Stimulated activated CD8-positive, alpha-beta memory T cell treated with anti-CD3 and anti-CD28 coated beads, Interleukin-7, amount 100 ng/mL, for 1 hour (primary cell): ENCODE measurements at places on chromosomes 7 and 10.

DNA sequence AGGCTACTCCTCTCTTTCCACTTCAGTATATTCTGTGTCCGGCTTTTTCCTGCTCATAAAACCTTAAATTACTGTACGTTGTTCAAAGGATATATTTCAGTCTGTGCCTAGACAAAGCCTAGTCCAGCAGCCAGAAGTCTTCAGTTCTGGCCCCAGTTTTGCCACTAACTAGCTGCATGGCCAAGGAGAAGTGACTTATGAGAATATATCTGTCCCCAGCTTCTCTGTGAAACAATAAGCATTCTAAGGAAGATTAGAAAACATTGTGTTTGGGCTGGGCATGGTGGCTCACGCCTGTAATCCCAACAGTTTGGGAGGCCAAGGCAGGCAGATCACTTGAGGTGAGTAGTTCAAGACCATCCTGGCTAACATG is 105.0 kb upstream of the HDAC9 start:
- no peak for DNase-seq

DNA sequence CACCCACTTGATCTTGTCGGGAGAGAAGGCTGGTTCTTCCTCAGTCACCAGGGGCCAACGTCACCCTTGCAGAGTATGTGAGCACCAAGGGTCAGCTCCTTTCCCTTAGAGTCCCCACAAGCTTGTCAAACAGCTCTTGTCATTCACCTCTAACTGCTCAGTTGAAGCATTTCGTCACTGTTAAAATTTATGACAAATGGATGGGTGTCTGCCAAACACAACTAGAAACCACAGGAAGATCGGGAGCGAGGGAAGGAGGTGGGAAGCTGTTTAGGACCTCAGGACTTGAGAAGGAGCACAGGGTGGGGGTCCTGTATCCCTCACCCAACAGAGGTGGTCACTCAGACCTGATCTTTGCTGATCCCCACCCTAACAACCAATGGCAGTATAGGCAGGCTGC is 373.3 kb upstream of the IGFBP3 start:
- DNase-seq, result no peak

DNA sequence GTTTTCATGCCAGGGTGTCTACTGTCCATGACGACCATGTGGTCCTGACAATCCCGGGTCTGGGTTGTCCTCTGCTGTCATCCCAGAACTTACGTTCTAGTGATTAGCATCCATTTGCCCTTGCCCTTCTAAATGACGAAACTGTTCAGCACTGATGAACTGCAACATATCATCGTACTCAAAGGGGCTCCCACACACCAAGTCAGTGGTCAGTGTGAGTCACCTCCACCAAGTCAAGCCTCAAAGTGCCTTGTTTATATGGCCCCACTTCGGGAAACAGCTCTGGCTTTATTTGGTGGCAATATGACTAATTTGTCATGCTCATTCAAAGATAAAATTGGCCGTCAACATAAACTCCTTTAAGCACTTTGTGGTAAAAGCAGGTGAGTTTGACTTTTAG is 110.7 kb downstream of the FRMD4A start:
- no peak for DNase-seq

- DNase-seq, result no peak
Measured at GRCh38 chr10:84185526-84186175, 8.7 kb upstream of the CDHR1 start.

- no peak for DNase-seq
Measured at GRCh38 chr10:16943295-16944285, 126.4 kb upstream of the RSU1 start.

DNA sequence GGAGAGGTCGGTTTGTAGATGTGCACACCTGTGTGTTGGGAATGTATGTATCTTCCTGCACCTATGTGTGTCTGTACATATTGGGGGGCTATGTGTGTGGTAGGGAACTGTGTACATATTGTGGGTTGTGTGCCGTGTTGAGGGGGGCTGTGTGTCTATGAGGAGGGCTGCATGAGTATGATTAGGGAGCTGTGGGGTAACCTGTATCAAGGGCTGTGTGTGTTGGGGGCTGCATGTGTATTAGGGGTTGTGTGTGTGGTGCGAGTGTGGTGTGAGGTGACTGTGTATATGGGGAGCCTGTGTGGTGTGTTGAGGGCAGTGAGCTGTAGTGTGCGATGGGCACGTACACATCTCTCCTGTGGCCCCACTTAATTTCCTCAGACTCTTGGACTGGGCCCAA is 22.2 kb upstream of the PAX2 start:
- no peak for DNase-seq

- no peak for DNase-seq
Measured at GRCh38 chr7:106070201-106070551, 41.9 kb downstream of the SYPL1 start.

DNA sequence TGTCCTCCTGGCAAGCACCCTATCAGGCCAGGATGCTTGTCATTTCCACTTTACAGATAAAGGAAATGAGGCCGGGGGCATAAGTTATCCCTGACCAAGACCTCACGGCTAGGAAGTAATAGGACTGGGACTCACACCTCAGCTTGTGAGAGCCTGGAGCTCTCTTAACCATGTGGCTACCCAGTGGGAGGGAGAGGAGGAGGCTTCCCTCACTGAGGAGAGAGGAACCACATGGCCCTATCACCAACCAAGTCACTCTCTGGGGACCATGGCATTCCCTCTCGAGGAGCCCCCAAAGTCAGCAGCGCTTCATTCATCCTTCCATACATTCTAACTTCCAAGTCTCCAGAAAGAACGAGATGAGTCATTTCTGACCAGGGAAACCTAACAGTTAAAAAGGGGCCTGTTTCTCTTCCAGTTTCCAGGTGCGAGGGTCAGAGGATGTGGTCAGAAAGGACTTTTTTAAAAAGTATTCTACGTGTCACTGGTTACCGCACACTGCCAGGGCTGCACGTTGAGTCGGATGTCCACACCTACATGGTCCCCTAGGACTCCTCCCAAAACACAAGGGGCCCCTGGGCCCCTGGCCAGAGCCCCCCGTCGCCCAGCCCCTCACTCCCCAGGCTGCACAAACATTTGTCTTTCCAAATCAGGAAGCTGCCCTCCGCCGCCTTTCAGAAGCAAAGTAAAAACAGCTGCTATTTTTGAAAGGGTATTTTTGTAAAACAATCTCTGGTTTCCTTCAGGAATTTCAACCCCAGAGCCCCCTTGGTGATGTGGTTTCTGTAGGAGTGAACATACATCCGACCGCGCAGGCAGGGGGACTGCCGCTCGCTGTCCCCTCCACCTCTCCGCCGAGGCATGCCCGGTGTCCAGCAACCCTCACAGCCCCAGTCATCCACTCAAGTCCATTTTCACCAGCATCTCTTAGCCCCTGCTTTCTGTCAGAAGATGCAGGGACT is 128.2 kb upstream of the CHST15 start:
- DNase-seq, result no peak
